CD4-positive, alpha-beta T cell treated with Interleukin-2 at 100 ng/mL for 4 hours (primary cell): ENCODE measurements at places on chromosomes 16 and 17.
A peak's percentile ranks its signal among the peaks of the same experiment; 100 is the strongest.

DNA sequence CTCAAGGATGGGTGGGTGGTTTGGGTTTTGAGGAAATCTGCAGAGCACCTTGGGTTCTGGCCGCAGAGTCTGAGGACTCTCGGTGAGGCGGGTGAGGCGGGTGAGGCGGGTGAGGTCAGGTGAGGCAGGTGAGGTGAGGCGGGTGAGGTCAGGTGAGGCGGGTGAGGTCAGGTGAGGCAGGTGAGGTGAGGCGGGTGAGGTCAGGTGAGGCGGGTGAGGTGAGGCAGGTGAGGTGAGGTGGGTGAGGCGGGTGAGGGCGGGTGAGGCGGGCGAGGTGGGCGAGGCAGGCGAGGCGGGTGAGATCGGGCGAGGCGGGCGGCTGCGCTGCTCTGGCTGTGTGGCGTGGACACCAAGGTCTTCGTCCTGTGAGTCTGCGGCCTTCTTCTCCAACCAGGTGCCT lies 24.1 kb upstream of the RPL13 start:
- DNase-seq, result no peak

- DNase-seq, result no peak
These were observed 23.3 kb upstream of the SDR42E2 start for GRCh38 chr16:22139008-22139407.

- DNase-seq, result peak; percentile 82
These were observed 29.1 kb upstream of the ITGA3 start for GRCh38 chr17:50026837-50027171.

DNA sequence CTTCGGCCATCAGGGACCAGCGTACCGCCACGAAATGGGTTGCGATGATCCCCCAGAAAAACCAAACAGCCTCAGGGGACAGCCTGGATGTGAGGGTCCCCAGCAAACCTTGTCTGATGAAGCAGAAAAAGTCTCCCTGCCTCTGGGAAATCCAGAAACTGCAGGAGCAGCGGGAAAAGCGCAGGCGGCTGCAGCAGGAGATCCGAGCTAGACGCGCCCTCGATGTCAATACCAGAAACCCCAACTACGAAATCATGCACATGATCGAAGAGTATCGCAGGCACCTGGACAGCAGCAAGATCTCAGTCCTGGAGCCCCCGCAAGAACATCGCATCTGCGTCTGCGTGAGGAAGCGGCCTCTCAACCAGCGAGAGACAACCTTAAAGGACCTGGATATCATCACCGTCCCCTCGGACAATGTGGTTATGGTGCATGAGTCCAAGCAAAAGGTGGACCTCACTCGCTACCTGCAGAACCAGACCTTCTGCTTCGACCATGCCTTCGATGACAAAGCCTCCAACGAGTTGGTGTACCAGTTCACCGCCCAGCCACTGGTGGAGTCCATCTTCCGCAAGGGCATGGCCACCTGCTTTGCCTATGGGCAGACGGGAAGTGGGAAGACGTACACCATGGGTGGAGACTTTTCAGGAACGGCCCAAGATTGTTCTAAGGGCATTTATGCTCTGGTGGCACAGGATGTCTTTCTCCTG lies 769 bp downstream of the KIF2B start:
- no peak for DNase-seq

DNA sequence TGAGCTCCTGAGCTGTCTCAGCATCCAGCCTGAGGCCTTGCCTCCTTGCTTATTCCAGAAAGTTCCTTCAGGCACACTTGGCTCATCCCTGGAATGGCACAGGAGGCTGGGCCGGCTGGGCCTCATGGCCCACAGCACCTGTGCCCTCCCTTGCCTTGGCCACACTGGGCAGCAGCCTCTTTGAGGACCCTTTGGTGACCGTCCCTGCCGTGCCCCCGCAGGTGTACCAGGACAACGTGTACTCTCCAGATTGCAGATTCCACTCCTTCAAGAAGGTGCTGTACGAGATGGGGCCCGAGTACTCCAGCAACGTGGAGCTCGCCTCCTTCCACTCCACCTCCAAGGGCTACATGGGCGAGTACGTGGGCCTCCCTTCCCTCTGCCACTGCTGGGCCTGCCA lies 34.2 kb downstream of the GPT2 start:
- DNase-seq, result no peak

GRCh38 chr17:77356690-77357201 lies 216.0 kb downstream of the SEC14L1 start:
- no peak for DNase-seq

DNA sequence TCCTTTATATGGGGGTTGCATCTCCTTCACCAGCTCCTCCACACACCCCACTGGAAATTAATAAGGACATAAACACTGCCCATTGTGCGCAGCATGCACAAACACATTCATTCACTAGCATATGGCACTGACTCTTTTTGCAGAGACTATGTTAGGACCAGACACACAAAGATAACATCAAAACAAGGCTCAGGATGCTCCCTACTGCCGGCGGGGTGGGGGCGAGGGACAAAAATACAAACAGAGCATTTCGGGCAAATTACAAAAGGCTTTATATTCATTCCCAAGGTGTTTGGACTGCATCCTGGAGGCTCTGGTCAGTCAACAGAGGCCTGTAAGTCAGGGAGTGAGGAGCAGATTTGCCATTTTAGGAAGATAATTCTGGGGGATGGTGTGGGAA lies 299.7 kb downstream of the SLC39A11 start:
- no peak for DNase-seq

- no peak for DNase-seq
These were observed 20.7 kb downstream of the ADAP2 start for GRCh38 chr17:30942308-30943079.

DNA sequence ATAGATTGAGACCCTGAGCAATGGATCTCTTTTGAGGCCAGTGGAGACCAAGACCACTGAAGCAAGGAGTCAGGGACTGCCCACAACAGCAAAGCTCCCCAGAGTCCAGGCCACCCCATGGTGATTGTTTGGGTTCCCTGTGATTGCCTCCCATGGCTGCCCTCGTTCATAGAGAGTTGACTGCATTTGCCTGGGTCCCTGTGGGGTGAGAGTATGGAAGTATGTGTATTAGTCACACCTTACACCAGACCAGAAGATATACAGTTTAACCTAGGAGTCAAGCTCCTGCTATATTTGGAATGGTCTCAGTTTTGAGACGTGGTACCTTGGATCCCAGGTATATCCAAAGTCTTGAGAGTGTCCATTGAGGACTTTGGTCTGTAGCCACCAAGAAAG lies 20.2 kb downstream of the HLF start:
- no peak for DNase-seq

DNA sequence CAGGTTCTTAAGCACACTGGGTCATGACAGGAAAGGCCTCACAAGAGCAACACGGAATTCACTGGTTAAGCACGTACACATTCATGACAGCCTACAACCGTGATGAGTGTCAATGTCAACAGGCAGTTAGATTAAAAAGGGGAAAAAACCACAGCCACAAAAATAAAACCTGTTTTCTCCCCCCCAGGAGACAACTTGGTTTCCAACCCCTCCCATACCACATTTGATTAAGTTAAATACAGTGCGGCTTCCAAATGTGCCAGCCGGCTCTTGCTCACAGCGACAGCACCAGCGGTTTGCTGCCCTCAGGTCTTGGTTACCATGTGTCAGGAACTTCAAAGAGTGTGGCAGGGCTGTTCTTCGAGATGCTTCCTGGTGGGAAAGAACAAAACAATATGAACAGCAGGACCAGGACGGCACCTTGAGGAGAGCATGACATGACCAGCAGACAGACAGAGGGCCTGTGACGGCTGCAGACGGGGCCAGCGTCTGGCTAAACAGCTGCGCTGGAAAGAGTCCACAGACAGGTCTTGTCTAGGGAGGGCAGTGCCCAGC lies 193.6 kb downstream of the PARN start:
- peak; percentile 16 for DNase-seq

DNA sequence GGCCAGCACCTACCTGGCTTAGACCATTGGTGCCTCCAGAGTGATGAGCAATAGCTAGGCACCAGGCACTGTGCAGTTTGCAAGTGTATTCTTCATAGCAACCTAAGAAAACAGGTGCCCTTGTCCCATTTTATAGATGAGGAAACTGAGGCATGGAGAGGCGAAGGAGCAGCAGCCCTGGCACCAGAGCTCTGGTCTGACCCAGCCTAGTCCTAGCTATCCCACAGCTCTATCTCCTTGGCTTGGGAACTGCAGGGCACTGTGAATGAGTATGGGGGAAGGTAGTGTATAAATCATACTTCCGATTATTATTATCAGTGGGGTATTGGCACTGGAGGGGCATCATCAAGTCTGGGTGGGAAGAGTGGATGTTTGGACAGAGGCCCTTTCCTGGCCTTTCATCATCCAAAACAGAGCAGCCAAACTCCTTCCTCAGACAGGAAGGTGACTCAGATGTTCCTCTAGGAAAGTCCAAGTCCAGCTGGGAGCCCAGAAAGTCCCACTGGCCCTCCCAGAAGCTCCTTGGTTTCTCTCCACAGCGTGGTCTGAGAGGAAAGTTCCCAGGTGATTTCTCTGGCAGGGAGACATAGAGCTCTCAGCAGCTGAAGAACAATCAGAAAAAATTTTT lies 32.0 kb upstream of the PLLP start:
- no peak for DNase-seq

DNA sequence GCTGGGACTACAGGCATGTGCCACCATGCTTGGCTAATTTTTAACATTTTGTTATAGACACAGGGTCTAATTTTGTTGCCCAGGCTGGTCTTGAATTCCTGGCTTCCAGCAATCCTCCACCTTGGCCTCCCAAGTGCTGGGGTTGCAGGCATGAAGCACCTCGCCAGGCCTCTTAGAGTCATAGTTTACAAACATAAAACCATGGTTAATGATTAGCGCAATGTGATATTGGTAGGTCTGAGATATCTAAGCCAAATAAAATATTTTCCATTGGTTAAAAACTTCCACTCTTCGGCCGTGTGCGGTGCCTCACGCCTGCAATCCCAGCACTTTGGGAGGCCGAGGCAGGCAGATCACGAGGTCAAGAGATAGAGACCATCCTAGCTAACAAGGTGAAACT lies 16.6 kb downstream of the TXNDC11 start:
- DNase-seq, result no peak

DNA sequence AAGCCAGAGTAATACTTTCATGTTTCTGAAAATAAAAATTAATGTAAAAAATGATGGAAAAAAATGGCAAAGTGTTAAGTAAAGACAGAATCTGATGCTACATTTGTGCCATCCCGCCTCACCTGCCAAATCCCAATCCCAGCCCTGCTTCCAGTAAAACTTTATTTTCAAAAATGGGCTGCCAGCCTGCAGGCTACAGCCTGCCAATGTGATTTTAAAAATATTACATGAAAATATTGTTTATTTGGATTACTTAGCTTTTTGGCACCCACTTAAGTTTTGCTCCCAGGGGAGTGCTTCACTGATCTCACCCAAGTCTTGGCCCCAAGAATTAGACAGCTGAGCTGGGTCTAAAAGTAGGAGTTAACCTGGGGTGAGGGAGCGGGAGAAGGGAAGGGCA lies 112.8 kb downstream of the C16orf78 start:
- DNase-seq, result no peak

DNA sequence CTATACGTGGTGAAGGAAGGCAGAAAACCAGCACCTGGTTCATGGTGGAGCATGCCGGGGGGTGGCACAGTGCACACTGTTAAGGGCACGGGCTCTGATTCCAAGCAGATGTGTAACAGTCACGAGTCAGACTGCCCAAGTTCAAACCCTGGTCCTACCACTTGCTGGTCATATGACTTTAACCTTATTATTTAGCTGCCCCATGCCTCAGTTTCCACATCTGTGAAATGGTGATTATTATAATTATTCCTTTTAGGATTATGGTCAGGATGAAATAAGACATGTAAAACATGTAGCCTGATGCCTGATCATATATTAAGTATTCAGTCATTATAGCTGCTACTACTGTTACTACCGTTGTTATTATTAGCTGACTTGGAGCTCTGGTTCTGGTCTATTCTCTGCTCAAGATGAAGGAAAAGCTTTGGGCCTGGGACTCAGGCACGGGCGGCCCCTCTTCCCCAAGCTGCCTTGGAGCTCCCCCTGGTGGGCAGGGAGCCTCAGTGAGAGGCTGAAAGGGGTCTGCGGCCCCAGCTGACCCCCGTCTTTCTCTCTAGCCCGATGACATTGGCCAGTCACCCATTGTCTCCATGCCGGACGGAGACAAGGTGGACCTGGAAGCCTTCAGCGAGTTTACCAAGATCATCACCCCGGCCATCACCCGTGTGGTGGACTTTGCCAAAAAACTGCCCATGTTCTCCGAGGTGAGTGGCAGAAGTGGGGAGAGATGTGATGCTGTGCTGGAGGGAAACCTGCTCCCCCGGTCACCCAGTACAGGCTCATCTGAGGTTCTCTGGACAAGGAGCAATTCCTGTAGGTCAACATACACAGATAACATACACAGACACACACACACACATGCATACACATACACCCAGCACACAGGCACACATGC lies 14.0 kb downstream of the NR1D1 start:
- peak; percentile 58 for DNase-seq

DNA sequence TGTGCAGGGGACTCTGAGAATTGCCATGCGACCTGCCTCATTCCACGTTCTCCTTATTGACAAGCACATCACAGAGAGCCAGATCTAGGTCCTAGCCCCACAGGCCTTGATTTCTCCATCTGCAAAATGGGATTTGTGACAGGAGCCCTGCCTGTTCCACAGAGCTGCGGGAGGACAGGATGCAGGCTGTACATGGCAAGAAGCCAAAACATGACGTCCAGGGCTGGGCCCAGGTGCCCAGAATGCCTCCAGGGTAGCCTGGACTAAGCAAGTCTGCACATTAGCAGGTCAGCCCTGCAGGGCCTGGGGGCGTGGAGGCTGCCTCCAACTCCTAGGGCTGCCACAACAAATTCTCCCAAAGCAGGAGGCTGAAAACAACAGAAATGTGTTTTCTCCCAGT lies 235.7 kb upstream of the SDK2 start:
- DNase-seq, result no peak

DNA sequence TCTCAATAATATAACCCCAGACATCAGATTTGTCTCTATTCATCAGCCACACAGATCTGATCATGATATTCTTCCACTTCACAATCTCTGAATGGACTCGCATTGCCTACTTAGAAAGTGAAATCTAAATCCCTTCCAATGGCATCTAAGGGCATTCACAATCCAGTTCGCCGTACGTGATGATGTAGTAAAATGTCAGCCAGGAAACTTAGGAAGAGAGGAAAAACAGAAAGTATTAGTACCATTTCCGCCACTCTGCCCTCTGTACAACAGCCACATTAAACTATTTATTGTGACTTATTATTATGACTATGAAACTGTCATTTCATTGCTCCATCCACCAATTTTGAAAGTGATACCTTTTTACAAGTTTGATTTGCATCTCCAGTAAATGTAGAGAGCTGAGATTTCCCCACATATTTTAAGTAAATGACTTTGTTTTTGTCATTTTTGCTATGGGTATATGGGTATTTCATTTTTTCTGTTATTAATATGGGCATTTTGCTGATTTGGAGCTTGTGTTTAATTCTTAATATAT lies 69.4 kb upstream of the SMIM36 start:
- DNase-seq, result no peak

- no peak for DNase-seq
These were observed 77.5 kb downstream of the USP32 start for GRCh38 chr17:60314423-60314822.

- DNase-seq, result no peak
These were observed 12.7 kb downstream of the CYGB start for GRCh38 chr17:76524598-76525512.
